ENCODE measurements at places on chromosomes 2 and 18. TPM values are rescaled to one million over a fixed set of nuclear protein-coding genes. Genes with fewer than 3 reads are reported as not detected.

GRCh38 chr2:19035238-19035637 is 323.2 kb downstream of the OSR1 start:
- no peak for DNase-seq

DNA sequence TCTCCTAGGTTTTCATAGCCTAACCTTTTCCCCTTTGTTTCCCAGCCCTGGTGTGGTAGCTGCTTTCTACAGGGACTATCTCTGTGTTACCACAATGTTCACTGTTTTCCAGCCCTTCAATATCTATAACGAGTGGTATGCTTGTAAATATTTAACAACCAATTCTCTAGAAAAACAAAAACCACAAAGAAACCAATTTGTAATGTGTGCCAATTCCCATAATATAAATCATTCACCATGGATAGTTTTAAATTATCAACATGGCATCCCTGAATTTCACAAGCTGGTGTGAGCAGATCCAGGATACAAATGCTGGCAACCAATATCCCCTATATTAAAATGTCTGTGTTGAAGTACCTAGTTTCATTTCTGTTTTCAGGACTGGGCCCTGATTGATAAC is 207.5 kb upstream of the FBXO11 start:
- DNase-seq, result no peak

NEU2 gene
- not detected for total RNA-seq

GRCh38 chr2:191565647-191566198 is 112.2 kb upstream of the NABP1 start:
- DNase-seq, result no peak

HOXD10 gene
- total RNA-seq, result 2.0 TPM

DNA sequence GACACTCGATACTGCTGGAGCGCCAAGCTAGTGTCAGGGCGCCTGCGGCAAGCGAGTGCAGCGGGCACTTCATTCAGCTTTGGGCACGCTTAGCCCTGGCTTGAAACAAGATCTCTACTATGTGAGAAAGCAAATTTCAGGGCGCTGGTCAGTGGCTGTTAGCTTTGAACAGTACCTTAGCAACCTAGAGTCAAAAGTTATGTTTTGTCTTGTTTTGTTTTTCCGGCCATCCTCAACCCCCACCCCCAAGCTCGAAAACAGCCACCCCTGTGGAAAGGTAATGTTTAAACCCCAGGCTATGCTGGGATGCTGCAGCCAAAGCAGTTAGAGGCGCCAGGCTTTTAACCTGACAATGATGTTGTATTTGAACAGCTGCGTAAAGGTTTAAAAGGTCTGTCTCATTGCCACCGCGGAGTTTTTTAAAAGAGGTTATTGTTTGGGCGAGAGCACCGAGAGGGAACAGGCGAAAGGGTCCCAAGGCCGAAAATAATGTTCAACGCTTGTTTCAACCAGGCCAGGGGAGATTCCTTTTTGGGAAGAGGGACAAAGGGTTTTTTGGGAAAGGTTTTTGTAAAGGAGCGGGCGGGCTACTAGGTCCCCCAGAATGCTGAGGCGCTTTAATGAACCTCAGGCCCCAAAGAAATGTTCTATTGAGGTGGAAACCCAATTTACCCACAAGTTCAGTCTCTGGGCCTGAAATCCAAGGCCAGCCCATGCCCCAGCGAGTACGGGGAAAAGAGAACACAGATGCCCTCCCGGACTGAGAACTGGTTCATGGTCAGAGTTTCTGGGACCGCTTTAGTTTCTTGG is 2.3 kb upstream of the HOXD10 start:
- no peak for DNase-seq

BCL11A gene
- total RNA-seq, result 6.1 TPM

PLB1 gene
- 1.6 TPM for total RNA-seq
